ENCODE measurements at places on chromosomes 11 and 22.

- no peak for DNase-seq
Observed at GRCh38 chr11:45205978-45206377, 59.5 kb downstream of the PRDM11 start.

DNA sequence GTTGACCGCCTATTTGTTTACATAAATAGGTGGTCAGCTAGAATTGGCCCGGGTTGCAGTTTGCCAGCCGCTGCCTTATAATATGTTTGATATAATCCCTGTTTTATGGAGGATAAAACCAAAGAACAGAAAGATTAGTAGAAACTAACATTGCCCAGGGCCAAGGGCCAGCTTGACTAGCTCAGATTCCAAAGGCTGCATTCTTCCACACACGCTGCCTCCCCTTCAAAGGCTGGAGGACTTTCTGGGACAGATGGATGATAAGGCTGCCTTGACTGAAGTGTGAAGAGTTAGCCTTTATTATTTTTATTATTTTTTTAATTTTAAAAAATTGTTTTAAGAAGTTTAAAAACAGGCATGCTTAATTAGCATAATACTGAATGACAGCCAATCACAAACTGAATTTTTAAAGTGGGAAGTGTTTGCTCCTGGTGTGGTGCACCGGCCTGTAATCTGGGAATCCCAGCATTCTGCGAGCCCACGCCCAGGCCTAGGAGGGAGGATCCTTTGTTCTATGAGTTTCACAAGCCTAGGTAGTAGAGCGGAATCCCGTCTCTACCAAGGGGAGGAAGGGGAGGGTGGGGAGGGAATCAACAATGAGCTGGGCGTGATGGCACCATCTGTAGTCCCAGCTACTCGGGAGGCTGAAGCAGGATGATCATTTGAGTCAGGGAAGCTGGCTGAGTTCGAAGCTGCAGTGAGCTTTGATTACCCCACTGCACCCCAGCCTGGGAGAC is 114.9 kb downstream of the NAV2 start:
- DNase-seq, result no peak

GRCh38 chr11:45091563-45092403 is 54.7 kb upstream of the PRDM11 start:
- DNase-seq, result no peak

DNA sequence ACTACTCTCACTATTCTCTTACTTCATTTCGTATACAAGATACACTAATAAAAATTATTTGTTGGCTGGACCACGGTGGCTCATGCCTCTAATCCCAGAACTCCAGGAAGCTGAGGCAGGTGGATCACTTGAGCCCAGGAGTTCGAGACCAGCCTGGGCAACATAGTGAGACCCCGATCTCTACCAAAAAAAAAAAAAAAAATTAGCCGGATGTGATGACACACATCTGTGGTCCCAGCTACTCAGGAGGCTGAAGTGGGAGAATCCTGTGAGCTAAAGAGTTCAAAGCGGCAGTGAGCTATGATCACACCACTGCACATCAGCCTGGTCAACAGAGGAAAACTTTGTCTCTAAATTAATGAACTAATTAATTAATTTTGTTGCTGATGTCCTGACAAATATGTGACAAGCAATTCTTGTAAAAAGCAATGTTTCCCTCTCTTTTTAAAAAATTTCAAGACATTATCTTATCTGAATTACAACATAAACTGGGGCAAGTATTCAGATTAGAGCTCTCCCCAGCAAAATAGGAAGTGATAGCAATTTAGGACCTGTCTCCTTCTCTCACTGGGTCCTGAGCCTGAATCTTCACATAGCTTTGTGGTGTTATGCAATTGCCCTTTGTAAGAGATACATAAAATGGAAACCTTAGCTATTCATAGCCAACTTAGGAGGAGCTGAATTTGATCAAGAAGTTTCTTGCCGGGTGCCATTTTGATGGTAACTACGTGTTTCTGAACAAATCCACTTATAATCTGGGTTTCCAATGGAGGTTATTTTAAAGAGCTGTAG is 17.6 kb upstream of the TMA7B start:
- DNase-seq, result peak; percentile 50

DNA sequence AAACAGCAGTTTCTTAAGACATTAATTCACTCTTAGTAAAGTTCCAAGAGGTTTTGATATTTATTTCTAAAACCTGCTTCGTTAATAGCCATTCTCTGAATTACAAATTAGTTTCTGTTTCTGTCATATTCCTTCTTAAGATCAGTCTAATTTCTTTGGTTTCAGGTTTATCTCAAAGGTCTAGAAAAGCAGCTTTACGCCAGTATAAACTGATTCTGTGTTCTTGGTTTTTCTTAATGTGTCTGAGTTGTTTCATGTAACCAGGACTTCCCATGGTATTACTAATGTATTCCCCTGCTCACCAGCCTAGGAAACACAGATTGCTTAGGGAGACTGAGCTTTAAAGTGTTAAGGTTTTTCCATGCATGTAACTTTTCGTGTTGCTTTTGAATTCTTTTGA is 6.8 kb upstream of the ACY3 start:
- no peak for DNase-seq

DNA sequence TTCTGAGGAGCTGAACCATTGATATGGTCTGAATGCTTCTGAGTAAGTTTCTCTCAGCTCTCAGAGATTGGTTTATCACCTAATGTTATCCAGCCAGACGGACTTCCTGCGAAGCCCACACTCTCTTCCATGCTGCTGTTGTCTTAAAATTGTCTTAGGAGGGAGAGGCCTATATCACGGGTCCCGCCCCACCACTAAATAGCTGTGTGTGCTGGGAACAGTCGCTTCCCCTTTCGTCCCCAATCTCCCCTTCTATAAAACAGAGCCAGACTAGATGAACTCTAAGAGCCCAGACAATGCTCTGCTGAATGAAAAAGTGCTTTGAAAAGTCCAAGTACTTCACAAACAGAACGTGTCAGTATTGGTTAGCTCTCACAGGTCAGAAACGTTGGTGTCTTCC is 81.4 kb upstream of the AKIP1 start:
- DNase-seq, result no peak

GRCh38 chr11:107583629-107584195 is 7.2 kb upstream of the ELMOD1 start:
- no peak for DNase-seq

- no peak for DNase-seq
Observed at GRCh38 chr22:19176732-19177131, 1.8 kb downstream of the SLC25A1 start.

- no peak for DNase-seq
Observed at GRCh38 chr11:98099371-98099770, 921.4 kb upstream of the CNTN5 start.

GRCh38 chr11:27658535-27659236 is 41.6 kb downstream of the BDNF start:
- no peak for DNase-seq

DNA sequence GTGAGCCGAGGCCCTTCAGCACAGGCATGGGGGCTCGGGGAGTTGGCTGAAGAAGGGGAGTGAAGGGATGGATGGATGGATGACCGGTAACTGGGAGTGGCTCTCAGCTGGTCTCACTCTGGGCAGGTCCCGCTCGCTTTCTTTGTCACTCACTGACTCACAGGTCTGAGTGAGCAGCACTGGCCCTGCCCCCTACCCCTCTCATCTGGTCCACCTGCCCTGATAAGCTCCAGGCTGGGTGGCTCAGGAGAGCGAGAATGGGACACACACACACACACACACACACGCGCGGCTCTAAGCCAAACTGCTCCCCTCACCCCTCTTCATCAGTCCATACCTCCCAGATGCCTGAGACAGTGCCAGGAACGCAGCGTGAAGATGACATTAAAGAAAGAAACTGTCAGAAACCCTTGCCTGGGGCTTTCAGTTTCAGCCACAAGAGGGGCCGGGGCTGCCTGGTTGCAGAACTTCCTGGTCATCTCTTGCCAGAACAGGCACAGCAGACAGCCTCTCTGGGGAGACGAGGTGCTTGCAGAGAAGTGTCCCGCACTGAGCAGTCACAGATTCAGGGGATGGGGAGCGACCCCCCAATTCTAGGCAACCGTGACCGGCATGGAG is 16.5 kb upstream of the SHISAL1 start:
- DNase-seq, result peak; percentile 64

GRCh38 chr22:24592851-24593558 is at the start of gene LRRC75B:
Gene LRRC75B, minus strand, starts transcription at chr22:24593073. Its CDS starts 34 bp downstream, at chr22:24593039.
- DNase-seq, result peak; percentile 40

DNA sequence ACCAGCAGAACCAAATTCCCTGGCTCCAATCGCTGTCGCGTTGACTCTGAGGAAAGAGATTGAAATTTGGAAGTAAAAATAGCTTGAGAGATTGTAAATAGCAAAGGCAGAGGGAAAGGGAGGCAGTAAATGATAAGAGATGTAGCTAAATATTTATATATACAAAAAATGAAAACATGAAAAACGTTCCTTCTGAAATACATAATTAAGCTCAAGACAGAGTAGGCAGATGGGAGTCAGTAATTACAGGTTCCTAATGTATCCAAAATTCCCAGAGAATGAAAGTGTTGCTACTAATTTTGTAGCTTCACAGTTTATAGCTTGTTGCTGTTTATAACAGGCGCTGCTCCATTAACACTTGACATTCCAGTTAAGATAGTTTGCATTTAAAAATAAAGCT is 648.7 kb downstream of the KCNA4 start:
- no peak for DNase-seq

- no peak for DNase-seq
Observed at GRCh38 chr11:37849706-37850105, 1251.7 kb upstream of the RAG2 start.

DNA sequence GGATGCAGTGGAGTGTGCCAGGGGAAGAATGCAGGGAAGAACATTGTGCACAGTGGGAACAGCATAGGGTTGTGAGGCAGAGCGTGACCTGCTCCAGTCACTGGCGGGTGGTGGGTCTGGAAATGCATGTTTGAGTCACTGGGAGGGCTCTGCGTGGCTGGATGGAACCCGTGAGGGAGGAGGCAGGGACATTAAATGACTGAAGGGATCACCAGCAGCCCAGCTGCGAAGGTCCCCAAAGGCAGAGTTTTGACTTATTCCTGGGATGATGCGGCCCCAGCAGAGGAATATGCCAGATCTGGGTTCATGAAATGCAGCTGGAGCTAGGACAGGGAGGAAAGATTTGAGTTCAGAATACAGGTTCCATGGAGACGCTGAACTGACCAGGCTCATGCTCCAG is 104.0 kb upstream of the FGF3 start:
- no peak for DNase-seq

- DNase-seq, result no peak
Observed at GRCh38 chr11:14687456-14687855, 43.9 kb downstream of the PDE3B start.

DNA sequence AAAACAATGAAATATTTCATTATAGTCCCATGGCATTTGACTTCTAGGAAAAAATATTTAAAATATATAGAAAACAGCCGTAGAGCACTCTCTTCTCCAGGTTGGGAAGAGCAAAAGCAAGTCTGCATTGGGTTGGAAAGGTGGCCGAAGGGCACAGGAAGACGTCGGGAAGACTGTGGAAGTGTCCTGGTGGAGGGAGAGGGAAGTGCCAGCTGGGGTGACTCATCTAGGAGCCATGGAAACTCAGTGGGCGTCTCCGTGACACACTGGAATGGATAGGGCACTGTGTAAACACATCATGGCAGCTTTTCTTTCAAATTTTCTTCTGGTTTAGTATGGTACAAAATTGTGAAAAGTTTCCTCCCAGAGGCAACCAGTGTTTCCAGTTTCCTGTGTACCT is 12.7 kb downstream of the GTPBP1 start:
- no peak for DNase-seq

GRCh38 chr22:27514601-27515523 is 286.7 kb downstream of the MN1 start:
- no peak for DNase-seq

DNA sequence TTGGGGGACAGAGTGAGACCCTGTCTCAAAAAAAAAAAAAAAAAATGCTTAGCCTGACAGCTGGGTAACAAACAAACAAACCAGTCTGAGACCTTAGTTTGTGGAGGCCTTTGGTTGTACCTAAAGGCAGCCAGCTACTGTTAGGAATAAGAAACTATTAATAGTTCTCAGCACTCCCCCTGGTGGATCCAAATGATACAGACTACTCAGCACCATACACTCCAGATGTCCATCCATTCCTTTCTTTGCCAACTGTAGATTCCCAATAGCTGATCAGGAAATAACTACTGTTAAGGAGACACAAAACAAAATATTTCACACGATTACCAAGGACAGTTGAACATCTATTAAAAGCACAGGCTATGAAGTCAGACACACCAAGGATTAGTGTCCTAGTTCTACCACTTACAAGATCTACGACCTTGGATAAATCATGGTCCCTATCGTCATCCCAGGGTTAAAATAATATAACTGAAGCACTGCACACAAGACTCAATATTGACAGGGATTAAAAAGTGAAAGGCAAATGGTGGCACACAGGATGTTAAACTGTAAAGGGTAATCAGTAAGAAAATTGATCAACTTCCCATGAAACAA is 17.2 kb downstream of the CLDN25 start:
- peak; percentile 30 for DNase-seq

DNA sequence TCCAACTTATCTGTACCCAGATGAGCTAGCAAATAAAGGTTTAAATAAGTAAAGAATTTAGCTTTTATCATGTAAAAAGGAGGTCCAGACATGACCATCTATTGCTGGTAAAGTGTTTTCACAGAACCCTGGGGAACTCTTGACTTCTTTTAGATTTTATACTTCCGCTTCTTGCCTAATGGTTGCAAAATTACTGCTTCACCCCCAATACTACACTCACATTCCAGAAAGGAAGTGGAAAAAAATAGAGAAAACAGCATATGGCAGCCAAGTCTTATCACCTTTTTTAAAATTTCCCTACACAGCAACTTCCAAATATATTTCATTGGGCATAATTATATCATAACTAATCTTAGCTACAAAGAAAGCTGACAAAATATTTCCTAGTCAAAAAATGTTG is 12.1 kb downstream of the BBOX1 start:
- no peak for DNase-seq

DNA sequence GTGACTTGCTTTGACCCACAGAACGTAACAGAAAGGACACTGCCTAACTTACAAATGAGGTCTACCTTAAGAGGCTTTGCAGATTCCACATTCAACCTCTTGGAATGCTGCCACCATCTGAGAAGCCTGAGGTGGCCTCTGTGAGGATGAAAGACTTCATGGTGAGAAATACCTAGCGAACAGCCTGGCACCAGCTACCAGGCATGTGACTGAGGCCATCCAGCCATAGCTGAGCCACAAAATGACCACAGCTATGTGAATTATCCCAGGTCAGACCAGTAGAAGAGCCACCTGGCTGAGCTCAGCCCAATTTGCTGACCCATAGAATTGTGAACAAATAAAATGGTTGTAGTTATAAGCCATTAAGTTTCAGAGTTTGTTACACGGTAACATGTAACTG is 37.5 kb downstream of the PPARA start:
- no peak for DNase-seq

GRCh38 chr11:62880231-62880802 is 379 bp upstream of the SLC3A2 start:
- DNase-seq, result no peak

Data from activated CD8-positive, alpha-beta T cell treated with anti-CD3 and anti-CD28 coated beads, Interleukin-2, amount 10 ng/mL, durations not matched to agents 7 days and 5 days (primary cell).